A549 treated with AZD2906 at 1 μM for 4 hours (cell line): ENCODE measurements at places on chromosomes 5 and 9. TPM values are rescaled to one million over a fixed set of nuclear protein-coding genes. Genes with fewer than 3 reads are reported as not detected.

STC2 gene
- 33.4 to 49.1 TPM (median 35.8 TPM) in 5 replicates for total RNA-seq

LRRC26 gene
- 0.39 to 1.9 TPM (median 1.2 TPM) in 5 replicates for total RNA-seq

JAKMIP2 gene
- not detected in 5 replicates for total RNA-seq

WWC1 gene
- total RNA-seq, result 70.2 to 81.2 TPM (median 73.2 TPM) in 5 replicates

ADCY2 gene
- total RNA-seq, result not detected in 5 replicates

SERINC5 gene
- total RNA-seq, result 4.6 to 7.2 TPM (median 5.5 TPM) in 5 replicates

TMEM174 gene
- not detected in 5 replicates for total RNA-seq

TMEM171 gene
- 4.0 to 5.8 TPM (median 4.7 TPM) in 5 replicates for total RNA-seq

REEP2 gene
- 5.8 to 8.2 TPM (median 7.1 TPM) in 5 replicates for total RNA-seq

SLC6A3 gene
- total RNA-seq, result 1.00 to 2.2 TPM (median 1.3 TPM) in 5 replicates

SIL1 gene
- 24.6 to 26.7 TPM (median 26.5 TPM) in 5 replicates for total RNA-seq

GABBR2 gene
- 0.11 to 0.25 TPM (median 0.14 TPM) in 5 replicates for total RNA-seq

RAD23B gene
- 87.4 to 105 TPM (median 103 TPM) in 5 replicates for total RNA-seq

TARS1 gene
- total RNA-seq, result 118 to 159 TPM (median 124 TPM) in 5 replicates

CRAT gene
- total RNA-seq, result 24.9 to 30.3 TPM (median 29.8 TPM) in 5 replicates
